ENCODE measurements at places on chromosomes 11 and 22.

DNA sequence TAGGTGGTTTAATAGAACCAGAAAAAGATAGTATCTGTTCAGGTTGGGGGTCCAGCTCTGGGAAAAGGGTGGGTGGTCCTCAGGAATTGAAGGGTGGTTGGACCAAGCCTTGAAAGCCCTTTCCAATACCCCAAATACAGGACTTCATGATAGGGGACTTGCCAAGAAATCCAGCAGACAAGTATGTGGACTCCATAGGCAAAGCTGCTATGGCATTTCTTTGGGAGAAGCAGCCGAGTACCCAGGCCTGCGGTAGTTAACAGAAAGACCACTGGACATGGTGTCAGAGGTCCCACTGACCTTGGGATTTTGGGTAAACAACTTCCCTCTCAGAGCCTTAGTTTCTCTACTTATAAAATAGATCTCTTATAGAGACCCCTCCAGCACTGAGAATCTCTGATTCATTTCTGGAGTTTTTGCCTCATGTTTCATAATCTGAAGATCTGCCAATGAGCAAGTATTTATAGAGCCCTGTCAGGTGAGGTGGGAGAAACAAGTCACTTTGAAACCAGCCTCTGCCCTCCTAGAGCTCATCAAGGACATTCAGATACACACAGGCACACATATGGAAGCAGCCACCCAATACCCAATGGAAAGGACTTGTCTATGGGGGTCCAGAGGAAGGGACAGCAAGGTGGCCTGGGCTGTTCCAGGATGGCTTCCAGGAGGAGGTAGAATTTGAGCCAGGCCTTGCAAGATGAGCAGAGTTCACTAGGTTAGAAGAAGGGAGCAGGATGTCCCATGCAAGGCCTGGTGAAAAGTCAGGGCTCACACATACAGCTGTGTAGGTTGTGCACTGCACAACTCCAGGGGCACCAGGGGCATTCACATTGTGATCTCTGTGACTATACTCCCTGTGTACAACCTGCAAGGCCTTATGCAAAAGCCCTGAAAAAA lies 31.0 kb upstream of the ACCSL start:
- DNase-seq: no peak

- no peak for DNase-seq
These were observed 1.4 kb downstream of the PACSIN3 start for GRCh38 chr11:47184711-47185304.

DNA sequence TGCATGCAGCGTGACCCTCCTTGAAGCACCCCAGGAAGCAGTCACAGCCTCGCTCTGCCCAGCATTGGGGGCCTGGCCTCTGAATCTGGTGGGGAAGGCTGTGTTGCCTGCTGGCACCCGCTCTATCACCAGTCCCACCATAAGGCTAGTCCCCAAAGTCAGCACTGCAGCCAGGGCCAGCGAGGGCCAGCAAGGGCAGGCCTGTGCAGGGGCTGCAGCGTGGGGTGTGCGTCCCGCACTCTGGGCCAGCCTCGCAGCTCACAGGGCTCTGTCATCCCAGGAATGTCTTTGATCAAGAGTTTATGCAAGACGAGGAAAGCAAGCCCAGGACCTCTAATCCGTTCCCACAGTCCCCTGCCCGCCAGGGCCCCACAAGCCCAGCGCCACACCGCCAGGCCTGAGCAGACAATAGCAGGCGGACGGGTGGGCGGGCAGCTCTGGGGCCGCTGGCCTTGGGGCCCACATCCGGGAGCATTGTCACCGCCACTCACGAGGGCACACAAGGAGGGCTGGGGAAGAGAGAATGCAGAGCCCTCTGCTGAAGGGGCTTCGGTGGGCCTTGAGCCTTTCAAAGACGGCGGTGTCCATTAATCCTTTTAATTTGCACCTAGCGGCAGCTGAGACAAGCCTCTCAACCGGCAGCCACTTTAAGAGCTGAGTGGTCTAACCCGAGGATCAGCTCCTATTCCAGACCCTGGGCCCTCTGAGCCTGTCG lies 17.1 kb downstream of the LTO1 start:
- DNase-seq: no peak

DNA sequence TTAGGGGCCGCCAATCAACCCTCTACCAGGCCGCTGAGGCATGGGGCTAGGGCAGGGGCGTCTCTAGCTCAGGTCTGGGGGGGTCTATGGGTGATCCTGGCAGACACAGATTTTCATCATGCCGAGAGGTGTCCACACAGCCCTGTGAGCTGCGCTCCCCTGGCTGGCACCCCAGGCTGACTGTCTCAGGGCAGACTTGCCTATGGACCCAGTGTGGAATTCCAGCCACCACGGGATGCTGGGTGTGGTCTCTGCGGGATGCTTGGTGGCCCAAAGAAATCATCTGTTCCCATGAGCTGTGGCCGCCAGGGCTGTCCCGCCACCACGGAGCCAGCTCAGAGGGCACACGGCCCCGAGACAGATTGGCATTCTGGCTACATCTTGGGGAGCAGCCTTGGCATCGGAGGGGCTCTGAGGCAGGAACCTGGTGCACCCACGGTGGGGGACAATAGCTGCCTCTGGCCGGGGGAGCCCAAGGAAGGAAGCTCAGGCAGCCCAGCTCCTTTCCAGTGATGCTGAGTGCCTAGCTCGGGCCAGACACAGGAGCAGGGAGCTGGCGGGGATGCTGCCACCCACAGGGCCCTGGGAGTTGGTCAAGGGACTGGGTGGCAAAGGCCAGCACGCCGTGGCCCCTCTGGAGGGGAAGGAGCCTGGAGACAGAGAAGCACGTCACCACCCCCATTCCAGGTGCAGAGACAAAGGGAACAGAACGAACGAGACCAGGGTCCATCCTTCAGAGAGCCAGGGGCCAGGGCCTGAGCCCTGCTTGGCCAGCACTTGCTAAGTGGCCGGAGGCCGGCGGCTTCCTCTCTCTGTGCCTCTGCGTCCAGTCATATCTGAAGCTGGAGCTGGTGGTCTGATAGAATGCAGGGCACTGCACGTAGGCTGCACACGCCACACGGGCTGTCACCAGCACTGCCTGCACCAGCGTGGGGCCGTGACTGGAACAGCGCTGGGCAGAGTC lies 64.4 kb upstream of the FGF3 start:
- DNase-seq: no peak

Data from GOT3 (cell line).